ENCODE measurements at places on chromosomes 3 and 15.

DNA sequence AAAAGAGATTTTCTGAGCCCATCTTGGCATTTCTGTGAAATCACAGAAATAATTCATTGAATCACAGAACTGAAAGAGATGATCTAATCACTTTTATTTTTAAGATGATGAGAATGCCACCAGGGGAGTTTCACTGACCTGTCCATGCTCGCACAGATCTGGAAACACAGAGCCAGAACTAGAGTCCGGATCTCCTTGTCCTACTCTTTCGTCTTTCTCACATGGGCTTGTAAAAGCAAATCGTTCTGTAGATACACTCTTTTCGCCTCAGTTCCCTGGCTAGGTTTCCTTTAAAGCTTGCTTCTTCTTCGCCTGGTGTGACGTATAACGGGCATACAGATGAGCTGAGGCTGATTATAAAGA, 122.5 kb upstream of the SPRED1 start:
- no peak for DNase-seq

GRCh38 chr3:134337071-134337482, 37.2 kb downstream of the AMOTL2 start:
- DNase-seq = no peak

DNA sequence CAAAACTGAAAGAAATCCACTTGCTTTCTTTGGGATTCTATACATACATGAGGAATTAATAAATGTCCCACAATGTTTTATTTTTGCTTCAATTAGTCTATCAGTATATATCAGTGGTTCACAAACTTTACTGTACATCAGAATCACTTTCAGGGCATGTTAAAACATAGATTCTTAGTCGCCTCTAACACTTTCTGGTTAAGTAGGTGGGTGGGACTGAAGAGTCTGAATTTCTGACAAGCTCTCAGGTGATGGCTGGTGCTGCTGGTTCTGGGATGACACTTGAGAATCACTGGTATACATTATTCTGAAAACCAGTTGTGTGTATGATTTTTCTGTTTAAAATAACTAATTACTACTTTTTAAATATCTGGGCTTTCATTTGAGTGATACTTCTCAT, 393.3 kb downstream of the TBC1D5 start:
- DNase-seq = no peak

DNA sequence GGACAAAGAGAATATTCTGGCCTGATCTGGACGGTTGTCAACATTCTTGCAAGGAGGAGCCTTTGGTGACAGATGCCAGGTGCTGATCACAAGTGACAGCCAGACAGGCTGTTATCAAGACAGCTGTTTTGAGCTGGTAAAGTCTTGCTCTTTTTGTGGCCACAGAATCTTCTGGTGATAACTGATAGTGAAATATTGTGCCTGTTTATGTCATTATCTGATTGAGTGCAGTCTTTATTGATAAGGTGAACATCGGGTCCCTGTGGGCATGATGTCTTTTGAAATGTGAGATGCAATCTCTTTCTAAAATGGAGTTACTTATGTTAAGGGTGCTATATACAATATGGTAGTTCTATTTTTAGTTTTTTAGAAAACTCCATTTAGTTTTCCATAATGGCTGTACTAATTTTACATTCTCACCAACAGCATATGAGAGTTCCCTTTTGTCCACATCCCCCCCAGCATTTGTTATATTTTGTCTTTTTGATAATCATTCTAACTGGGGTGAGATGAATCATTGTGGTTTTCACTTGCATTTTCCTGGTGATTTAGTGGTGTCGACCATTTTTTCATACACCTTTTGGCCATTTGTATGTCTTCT, 10.7 kb downstream of the CEP63 start:
- DNase-seq = no peak

DNA sequence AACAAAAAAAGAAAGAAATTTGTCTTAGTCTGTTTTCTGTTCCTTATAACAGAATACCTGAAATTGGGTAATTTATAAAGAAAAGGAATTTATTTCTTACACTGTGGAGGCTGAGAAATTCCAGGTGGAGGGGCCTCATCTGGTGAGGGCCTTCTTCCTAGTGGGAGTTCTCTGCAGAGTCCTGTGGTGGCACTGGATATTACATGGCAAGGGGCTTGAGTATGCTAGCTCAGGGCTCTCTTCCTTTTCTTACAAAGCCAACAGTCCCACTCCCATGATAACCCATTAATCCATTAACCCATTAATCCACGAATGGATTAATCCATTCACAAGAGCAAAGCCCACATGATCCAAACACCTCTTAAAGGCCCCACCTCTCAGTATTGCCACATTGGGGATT, 2.9 kb upstream of the SATB1 start:
- no peak for DNase-seq

- no peak for DNase-seq
Measured at GRCh38 chr3:14513566-14514322, 26.4 kb downstream of the GRIP2 start.

DNA sequence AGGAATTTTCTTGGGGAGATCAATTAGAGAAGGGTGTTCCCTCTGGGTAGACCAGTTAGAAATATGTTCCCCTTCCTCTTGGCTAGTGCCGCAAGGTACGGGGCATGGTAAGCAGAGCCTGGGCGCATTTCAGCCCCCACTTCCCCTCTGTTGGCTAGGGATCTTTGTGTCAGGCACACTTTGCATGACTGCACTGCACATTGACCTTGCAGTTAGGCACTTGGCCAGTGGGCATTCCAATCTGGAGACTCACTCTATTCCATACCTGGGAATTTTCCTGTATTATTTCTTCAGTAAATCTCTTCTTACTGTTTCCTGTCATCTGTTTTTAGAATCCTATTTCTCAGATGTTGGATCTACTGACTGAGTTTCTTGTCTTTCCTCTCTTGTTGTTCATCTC, 30.0 kb upstream of the CACNA1D start:
- DNase-seq = no peak

DNA sequence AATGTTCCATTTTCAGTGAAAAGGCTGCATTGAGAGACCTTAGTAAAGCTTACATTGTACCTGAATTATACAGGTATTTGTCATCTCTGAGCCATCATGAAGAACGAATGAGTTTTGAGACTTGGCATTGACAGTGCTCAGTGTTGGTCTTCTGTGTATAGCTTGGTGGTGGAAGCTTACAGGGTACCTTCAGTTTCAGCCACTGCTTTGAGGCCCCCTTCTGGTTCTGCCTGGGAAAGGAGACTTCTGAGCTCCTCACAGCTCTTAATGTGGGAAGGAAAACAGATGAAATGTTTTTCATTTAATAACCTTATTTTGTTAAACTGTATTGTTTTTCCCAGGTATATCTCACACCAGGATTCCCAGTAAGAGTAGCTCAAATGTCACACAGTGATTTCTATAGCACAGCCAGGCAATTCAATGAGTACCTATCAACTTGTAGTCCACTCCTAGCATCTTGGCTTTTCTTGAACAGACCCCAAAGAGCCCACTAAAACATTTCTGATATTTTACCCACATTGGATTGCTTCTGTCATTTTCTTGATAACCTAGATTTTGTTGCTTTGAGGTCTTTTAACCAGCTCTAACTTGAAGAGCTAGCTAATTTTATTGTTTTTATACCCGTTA, 5.6 kb downstream of the SERPINI1 start:
- DNase-seq = no peak

DNA sequence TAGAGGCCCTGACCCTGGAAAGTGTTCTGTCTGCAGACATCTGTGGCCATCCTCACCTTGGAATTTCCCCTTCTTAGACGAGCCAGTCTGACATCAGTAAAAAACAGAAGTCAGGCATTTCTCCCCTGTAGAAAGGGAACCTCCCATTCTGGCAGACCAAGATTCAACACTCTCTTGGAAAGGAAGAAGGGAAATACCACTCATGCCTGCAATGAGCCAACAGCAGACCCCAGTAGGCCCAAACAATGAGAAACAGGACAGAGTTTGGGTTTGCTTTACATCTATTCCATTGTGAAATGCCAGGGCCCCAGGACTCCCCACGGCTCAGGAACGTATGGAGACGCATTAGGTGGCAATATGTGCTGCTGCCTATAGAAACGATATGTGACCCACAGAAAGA, 264.0 kb upstream of the NSMCE3 start:
- no peak for DNase-seq

DNA sequence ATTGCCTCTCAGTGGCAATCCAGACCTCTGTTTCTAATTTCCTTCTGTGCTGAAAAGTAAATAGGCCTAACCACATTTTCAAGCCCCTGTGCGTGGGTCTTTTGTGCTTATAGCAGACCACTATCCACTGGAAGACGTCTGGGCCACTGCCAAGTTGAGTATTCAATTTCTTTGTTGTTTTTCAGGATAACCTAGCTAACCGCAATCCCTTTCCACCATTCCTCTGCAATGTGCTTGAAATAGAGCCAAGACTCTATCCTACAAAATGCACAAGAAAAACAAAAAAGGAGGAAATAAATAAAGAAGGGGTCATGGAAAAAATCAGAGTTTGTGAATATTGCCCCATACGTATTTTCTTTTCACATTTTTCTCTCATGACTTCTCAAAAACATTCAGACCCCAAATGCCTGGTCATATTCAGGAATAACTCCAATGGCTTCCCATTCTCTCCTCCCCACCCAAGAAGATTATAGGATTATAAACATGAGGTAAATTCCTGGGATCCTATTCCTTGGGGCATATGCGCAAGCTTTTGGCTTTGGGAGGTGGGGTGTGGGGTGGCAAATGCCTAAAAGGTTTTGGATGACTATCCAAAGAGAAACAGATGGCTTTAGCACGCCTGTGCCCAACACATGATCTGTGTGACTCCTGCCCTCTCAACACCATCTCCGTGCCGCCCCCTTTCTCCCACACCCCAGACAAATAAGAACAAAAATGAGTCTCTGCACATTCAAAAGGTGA, 217.9 kb upstream of the THBS1 start:
- no peak for DNase-seq

GRCh38 chr3:1623896-1624295, 474.8 kb upstream of the CNTN4 start:
- DNase-seq = no peak

- DNase-seq = no peak
Measured at GRCh38 chr15:74302821-74303359, 64.6 kb downstream of the CYP11A1 start.

GRCh38 chr3:84165328-84165727, 793.5 kb upstream of the CADM2 start:
- no peak for DNase-seq

DNA sequence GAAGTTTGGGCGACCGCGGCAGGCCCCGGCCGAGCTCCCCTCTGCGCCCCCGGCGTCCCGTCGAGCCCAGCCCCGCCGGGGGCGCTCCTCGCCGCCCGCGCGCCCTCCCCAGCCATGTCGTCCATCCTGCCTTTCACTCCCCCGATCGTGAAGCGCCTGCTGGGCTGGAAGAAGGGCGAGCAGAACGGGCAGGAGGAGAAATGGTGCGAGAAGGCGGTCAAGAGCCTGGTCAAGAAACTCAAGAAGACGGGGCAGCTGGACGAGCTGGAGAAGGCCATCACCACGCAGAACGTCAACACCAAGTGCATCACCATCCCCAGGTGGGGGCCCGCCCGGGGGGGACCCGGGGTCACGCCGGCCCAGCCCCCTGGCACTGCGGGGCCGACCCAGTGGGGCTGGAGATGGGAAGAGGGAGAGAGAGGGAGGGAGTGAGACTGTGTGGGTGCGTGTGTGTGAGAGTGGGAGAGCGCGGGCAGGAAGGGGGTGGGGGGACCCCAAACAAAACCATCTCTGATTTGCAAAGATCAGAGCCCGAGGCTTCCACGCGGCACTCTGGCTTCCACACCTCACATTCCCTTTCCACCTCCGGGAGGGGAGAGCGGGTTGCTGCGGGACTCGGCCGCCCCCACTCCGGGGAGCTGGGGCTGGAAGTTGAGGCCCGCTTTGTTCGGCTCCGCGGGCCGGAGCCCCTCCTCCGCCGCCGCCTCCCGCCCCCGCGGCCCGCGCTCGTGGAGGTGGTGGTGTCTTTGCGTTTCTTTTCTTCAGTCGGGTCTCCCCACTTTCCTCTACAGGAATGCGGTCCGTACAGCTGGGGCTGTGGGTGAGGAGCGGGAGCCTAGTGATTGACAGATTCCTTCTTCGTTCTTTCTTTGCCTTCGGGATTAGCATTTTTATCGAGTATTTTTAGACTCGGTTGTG, 898 bp downstream of the SMAD3 start:
- no peak for DNase-seq
